ENCODE measurements at places on chromosomes 1 and 21.

GRCh38 chr1:19336543-19336942 is 24.4 kb downstream of the SLC66A1 start:
- no peak for DNase-seq

- DNase-seq: no peak
These were observed 6.4 kb downstream of the CD58 start for GRCh38 chr1:116564426-116564825.

DNA sequence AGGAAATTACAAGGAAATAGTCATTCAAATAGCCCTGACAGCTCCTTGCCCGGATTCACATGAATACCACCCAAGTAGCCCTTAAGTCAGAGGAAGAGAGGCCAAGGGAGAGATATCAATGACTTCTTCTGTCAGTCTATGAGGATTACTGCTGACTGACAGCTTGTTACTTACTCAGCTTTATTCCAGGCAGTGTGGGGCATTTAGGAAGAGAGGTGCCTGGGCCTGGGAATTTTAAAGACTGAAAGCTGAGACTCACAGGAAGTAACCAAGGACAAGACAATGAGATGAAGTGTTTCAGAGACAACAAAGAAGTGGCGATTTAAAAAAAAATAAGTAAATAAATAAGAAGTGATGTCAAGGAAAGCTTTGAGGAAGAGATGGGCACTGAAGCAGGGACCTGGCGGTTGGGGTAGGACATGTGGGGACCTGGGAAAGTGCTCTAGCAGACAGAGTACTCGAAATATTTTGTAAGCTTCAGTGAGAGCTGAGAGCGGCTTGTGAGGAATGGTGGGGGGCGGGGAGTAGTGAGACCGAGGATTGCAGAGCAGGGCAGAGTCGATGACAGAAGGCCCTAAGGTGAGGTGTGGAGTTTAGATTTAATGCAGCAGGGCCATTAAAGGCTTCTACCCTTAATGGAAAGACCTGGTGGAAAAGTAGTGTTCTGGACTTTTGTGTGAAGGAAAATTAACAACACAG is 58.9 kb downstream of the ST3GAL3 start:
- no peak for DNase-seq

- DNase-seq: no peak
These were observed 59.6 kb downstream of the KCNAB2 start for GRCh38 chr1:6105218-6105679.

DNA sequence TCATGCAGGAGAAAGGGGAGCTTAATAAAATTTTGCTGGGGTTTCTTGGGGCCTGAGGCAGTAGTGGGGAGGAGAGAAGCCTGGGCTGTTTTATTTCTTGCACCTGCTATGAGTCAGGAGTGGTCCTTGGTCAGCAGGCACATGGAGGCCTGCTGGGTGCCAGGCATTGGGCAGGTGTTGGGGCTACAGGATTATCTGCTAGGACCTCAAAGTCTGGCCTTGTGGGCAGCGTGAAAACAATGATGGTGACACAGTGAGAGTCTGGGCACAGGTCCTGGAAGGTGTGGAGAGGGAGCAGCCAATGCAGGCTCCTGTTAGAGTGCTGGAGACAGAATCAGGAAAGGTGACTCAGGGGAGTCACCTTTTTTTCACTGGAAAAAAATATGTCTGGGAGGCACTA is 17.2 kb downstream of the ROR1 start:
- no peak for DNase-seq

All from CD4-positive, alpha-beta T cell treated with Interleukin-1 beta for 1 hour (primary cell).